ENCODE measurements at places on chromosomes 1 and 21.

DNA sequence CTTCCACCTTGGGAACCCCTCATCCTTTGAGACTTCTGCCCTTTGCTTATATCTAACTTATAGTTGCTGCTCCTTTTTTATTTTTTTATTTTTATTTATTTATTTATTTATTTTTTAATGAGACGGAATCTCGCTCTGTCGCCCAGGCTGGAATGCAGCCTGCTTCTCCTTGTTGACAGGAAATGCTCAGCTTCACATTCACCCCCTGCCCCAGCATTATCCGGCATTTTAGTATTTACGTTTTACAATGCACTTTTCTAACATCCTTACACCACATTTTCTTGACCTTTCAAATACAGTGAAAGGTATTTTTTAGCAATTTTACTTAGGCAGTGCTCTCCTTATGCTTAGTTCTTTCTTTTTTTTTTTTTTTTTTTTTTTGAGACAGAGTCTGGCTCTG is 14.9 kb downstream of the CXADR start:
- no peak for DNase-seq

- no peak for DNase-seq
These were observed 1.8 kb downstream of the KPRP start for GRCh38 chr1:152759453-152760173.

GRCh38 chr1:16630661-16631247 is 17.4 kb upstream of the NBPF1 start:
- no peak for DNase-seq

DNA sequence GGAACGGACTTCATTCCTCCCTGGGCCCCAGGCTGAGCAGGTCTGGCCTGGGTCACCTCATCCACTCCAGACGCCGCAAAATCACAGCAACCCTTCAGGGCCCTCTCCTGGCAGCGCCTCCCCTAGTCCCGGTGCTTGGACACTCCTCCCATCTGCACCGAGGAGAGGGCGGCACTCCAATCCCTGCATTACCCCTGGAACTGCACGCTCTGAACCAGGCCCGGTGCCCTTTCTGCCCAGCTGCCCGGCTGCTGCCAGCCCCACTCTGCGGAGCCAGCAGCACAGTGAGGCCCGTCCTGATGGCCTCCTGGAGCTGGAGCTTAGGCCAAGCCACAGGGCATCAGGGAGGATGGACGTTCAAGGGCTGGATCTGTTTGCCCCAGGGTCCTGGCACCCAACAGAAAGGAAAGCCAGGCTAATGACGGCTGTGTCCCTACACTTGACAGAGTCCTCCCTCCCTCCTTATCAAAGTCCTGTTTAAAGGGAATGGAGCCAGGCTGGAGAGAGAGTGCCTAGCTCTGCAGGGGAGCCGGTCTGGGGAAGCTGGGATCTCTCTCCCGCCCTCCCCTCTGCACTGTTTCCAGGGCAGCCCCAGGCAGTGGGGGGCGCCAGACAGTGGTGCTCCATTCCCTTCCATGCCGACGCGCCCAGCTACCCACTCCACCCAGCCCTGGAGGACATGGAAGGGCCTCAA is 12.7 kb downstream of the COL6A2 start:
- DNase-seq: no peak

All from fibroblast of skin of back (primary cell).